AG20443 (cell line): ENCODE measurements at places on chromosomes 3 and 15.

- no peak for DNase-seq
Observed at GRCh38 chr3:33377489-33377888, 62.7 kb downstream of the UBP1 start.

- peak; percentile 7 for DNase-seq
Observed at GRCh38 chr3:97658668-97659285, 105.8 kb upstream of the ARL6 start.

DNA sequence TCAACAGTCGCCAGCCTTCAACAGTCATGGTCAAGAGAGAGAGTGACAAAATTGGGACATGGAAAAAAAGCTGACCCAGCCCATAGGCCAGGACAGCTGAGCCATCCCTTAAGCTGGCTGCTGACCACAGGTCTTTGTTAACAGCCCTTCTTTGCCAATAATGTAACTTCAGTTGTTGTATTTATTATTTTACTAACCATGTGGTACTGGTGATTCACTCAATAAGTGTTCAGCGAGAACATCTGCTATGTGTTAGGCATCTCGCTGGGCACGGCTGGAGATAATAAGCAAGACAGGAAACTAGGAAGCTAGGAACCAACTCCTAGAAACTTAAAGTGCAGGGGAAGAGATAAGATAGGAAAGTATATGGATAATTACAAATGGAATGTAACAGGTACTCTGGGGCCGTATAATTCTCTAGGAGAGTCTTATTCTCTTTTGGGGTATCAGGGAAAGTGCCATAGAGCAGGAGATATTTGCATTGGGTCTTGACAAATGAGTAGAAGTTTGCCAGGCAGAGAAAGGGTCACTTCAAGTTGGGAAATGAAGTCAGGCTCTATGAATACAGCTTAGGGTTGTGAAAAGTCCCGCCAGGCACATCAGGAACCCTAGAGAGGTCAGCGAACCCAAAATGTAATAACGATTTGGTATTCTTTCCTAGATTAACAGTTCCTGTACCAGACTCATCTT, 84.0 kb upstream of the TRA2B start:
- DNase-seq, result peak; percentile 91

- peak; percentile 21 for DNase-seq
Observed at GRCh38 chr3:129277829-129278271, 820 bp upstream of the HMCES start.

GRCh38 chr15:51414256-51414860, 72.9 kb downstream of the GLDN start:
- DNase-seq, result no peak

DNA sequence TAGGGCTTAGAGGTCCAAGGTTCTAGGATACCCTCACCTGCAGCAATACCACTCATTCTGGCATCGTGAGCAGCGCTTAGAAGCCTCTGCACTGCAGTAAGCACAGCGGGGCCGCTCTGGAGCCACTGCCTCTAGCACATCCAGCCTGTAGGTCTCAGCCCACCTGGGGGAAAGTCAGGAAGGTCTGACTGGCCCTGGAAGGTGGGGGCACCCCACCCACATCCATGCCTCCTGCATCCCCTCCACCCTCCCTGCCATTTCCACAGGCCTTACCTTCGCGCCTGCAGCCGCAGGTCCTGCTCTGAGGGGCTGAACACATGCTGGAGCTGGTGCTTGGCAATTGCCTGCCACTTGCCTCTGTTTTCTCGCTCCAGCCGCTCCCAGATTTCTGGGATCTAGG, 901 bp upstream of the RASSF1 start:
- no peak for DNase-seq

GRCh38 chr3:113243846-113244245, 32.5 kb downstream of the BOC start:
- no peak for DNase-seq

GRCh38 chr15:36691579-36692357, 112.3 kb downstream of the CDIN1 start:
- no peak for DNase-seq

- DNase-seq, result no peak
Observed at GRCh38 chr3:52290596-52291507, 3.2 kb downstream of the GLYCTK start.

GRCh38 chr15:70212286-70212962, 114.7 kb upstream of the TLE3 start:
- no peak for DNase-seq

DNA sequence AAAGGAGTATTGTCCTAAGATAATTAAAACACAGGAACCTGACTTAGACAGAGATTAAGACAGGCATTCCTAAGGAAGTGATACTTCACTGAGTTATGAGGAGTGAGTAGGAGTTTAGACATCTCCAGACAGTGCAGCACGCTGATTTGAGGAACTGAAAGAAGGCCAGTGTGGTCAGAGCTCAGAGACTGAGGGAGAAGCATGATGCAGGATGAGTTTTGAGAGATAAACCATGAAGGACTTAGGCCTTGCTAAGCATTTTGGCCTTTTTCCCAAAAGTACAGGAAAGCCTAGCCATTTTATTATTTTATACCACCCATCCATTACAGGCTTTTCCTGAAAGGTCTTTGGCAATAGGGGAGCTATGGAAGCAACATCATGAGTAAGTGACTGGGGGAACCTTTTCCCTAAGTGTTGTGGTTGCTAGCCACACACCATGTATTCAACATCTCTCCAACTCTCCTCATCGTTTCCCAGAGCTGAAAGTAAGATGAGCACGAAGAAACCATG, 375.6 kb upstream of the TPRG1 start:
- DNase-seq, result peak; percentile 76

GRCh38 chr3:42273361-42273760, 7.4 kb upstream of the CCK start:
- no peak for DNase-seq

- peak; percentile 53 for DNase-seq
Observed at GRCh38 chr15:20340931-20341661, 200.5 kb downstream of the GOLGA6L6 start.

GRCh38 chr3:12062605-12063004, 58.4 kb downstream of the SYN2 start:
- DNase-seq, result no peak

DNA sequence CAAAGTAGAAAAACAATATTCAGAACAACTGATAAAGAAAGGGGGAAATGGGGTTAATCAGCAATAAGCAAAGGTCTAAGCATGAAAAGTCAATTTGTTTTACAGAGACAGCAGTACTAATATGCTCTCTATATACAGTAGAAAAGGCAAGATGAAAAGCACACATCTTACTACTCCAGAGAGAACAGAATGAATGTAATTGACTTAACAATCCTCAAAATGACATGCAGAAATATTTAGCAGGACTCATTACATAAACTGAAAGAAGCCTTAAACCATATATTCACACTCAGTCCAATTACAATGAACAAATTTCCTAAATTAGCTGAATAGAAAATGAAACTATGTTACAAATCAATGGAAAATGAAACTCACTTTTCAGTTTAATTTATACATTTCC, 319.8 kb downstream of the SUCLG2 start:
- DNase-seq, result no peak

- DNase-seq, result no peak
Observed at GRCh38 chr15:87976552-87976951, 280.0 kb downstream of the NTRK3 start.

GRCh38 chr3:158050461-158050860, 55.8 kb downstream of the SHOX2 start:
- no peak for DNase-seq

DNA sequence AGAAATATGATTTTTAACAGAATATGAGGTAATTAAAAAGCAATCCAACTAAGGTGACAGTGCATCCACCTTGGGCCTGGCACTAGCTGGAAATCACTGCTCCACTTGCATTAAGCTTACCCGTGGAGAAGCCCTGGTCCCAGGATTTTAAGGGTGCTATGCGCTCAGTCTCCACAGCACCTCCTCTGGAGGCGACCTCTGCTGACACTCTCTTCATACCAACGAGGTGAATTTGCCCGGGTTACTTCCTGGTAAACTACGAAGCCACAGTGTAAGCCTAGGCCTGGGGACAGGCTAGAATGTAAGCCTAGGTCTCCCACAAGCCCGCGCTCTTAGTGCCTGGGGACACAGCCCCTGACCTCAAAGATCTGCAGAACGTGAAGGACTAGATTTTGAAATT, 793 bp downstream of the APOD start:
- no peak for DNase-seq

- DNase-seq, result peak; percentile 31
Observed at GRCh38 chr15:81275711-81276392, 48.1 kb downstream of the STARD5 start.

- no peak for DNase-seq
Observed at GRCh38 chr15:95957861-95958260, 372.6 kb upstream of the NR2F2 start.

DNA sequence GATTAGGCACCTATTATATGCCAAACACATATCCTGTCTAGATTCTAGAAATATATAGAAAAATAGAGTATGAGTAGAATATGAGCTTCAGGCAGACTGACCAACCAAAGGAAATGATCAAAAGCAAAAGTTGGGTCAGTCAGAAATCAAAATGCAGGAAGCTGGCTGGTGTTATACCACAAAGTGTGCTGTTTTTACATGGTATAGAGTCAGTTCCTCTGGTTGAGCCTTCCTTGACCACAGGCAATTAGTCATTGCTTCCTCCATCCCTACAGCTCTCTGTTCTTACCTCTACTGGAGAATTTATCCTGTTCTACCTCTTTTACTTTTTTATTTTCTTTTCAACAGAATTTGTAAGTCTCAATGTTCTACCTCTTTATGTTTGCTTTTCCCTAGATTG, 149.8 kb downstream of the TMCO5A start:
- no peak for DNase-seq

GRCh38 chr15:88630798-88631463, 7.9 kb upstream of the ISG20 start:
- DNase-seq, result no peak

DNA sequence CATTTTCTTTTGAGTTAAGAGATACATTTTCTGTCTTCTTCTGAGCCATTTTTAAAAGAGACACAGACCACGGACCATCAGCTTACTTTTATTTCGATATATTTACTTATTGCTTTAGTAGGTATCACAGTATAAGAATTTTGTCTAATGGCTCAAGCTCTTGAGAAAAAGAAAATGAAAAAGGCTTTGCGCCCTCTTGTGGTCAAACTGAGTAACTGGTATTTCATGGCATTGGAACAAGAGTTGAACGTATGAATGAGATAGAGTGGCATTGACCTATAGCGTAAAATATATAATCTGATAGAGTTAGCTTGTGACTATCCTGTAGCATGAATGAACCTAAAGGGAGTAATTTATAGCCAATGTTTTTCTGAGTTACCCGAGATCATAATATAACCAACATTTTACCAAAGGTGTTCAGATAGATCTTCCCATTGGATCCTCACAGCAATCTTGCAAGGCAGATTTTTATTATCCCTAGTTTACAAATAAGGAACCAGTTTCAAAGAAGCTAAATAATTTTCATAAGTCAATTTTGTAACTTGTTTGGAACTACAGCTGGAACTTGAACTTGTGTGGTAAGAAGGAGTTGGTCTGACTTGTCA, 154.6 kb downstream of the POLR2M start:
- peak; percentile 40 for DNase-seq

- no peak for DNase-seq
Observed at GRCh38 chr15:80426316-80426715, 22.1 kb downstream of the ARNT2 start.

DNA sequence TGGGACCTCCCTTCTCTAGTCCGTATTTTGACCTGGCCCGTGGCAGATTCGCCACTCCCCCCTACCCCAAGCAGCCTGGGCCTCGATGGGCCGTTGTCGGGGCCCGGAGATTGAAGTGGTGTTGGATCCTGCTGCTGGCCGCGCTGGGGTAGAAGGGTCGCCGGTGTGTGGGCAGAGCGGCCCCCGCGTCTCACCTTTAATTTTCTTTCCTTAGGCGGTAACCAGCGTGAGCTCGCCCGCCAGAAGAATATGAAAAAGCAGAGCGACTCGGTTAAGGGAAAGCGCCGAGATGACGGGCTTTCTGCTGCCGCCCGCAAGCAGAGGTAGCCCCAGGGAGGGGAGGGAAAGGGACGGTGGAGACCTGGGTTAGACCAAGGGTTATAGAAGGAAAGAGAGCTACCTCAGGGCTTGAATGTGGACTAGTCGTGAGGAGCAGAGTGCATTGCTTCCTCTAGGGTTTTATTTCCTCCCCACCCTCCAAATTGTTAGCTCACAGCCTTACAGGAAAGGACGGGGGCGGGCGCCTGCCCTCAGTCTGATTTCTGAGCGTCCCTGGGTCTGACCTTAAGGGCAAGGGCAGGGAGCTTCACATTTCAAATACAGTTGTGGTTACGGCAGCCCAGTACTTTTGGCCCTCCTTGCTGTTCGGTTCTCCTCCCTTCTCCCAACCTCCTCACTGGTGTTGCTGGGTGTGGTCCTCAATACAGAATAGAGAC, 799 bp downstream of the SERF2 start:
- peak; percentile 51 for DNase-seq

DNA sequence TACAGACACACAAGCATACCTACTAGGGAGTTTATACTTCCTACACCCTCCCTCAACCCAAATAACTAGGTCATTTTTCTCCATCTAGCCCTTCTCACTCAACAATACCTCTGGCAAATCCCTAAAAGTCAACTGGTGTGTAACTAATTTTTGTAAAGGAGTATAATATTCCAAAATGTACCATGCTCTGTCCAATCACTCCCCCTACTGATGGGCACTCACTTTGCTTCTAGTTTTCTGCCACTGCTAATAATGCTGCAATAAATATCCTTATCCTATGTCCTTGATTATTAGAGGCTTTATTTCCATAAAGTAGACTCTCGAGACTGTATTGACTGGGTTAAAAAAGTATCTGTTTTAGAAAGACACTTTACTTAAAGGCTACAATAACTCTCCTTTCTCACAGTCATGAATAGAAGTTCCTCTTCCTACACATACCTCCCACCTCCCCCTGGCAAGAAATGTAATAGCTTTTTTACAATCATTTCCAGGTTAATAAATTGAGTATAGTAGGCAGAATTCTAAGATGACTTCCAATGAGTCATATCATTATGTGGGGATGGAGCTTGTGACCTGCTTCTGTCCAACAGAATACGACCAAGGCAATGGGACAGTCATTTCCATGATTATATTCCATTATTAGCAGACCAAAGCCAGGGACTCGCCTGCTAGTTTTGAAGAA, 30.0 kb downstream of the SHQ1 start:
- peak; percentile 47 for DNase-seq

GRCh38 chr3:65854606-65855304, 184.0 kb downstream of the MAGI1 start:
- DNase-seq, result peak; percentile 37

DNA sequence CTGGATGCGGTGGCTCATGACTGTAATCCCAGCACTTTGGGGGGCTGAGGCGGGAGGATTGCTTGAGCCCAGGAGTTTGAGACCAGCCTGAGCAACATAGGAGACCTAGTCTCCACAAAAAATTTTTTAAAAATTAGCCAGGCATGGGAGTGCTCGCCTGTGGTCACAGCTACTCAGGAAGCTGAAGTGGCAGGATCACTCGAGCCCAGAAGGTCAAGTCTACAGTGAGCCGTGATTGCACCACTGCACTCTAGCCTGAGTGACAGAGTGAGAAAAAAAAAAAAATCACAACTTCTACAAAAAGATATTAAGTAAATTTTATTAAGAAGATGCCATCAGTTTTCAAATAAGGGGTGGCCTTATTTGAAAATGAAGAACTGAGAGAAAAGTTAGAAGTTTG, 11.9 kb upstream of the PLA2G4D start:
- DNase-seq, result no peak

- no peak for DNase-seq
Observed at GRCh38 chr3:59128685-59129084, 78.9 kb upstream of the CFAP20DC start.

GRCh38 chr3:59698091-59698490, 648.3 kb upstream of the CFAP20DC start:
- DNase-seq, result no peak
